ENCODE measurements at places on chromosomes 12 and 14.

DNA sequence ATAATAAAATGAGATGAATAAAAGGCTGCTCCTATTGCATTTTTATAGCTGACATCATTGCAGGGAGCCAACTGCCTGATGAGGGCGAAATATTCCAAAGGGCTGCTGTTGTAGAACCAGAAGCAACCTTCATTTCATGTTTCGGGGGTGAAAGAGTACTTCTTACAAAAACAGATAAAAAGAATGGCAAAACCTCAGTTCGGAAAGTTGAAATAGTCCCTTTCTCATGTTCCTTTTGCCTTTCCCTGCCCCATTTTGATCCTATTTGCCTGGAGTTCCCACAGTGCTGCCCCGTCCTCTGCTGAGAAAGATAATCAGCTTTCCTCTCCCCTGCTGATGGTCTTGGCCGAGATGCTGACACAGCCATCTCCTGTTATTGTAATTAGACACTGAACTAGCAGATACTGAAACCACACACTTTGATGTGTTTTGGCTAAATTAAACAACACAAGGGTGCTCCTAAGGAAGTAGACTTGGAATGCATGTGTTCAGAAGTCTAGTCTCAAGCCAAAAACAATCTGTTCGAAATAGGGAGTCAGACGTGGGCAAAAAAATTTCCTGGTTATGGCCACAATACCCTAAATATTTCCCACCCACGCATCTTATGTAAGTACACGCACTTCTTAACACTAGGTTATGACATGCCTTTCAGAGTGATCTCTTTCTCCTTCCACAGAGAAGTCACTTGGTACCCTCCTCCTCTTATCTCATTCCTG, 117.2 kb downstream of the PPM1H start:
- no peak for DNase-seq

DNA sequence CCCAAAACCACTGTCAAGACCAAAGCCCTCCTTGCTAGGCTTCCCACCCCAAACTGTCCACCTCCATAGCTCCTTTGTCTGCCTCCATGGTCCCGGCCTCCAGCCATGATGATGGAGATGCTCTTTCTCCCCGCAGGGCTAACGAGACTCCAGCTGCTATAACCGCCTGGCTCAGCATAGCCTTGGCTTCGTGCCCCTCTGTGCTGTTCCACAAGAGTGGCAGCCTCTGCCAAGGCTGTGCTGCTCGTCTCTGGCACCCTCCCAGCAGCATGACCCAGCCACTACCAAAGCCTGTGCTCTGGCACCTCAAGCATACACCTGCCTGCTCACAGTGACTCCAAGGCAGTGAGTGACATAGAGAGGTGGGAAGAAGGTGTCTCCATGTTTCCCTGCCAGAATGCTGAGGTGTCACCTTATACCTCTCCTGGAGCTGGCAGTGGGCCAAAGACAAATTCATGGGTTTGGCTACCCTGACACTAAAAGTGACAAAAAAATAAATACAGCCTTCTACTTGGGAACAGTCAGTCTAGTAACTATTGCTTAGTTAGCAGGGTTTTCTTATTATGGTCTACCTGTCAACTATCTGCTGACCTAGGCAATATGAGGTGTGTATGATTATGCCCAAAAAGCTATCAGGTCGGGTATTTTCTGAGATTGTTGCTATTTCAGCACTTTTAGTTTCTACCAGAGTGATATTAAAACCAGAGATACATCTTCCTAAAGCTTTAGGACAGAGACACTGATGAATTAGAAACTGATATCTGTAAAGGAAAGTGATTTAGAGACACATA, 16.1 kb upstream of the KRT73 start:
- peak; percentile 49 for DNase-seq

DNA sequence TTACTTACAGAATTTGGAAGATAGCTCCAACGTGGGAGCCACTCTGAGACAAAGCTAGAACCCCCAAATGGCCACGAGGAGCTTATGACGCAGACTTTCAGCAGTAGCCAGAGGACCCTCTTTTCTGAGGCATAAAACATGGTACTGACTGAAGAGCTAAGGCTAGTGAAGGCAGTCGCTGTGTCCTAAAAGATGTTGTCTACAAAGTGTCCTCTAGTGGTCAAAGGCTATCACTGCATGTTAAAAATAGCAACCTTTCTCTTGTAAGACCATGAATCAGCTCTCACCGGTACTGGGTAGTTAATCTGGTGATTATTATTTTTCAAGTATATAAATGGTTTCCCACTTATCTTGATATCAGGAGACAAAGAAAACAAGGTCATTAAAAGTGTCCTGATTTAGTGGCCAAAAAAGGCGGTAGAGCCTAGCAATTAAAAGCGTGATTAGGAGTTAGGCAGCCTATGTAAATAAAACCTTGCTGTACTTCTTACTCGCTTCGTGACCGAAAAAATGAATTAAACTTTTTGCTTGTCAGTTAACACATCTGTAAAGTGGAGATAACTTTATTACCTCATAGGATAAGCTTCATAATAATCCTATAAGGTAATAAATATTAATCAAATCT, 47.0 kb upstream of the LGR5 start:
- DNase-seq: no peak

GRCh38 chr12:31020385-31021166, 53.1 kb upstream of the DDX11 start:
- DNase-seq: peak; percentile 29

DNA sequence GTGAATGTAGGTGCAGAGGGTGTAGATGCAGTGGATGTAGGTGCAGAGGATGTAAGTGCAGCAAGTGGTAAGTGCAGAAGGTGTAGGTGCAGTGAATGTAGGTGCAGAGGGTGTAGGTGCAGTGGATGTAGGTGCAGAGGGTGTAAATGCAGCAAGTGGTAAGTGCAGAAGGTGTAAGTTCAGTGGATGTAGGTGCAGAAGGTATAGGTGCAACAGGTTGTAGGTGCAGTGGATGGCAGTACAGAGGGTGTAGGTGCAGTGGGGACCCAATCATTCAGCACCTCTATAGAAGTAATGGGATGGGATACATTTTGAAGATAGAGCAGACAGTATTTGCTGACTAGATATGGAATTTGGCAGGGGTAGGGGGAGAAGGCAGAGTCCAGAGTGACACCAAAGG, 85.0 kb downstream of the HECTD4 start:
- DNase-seq: no peak

DNA sequence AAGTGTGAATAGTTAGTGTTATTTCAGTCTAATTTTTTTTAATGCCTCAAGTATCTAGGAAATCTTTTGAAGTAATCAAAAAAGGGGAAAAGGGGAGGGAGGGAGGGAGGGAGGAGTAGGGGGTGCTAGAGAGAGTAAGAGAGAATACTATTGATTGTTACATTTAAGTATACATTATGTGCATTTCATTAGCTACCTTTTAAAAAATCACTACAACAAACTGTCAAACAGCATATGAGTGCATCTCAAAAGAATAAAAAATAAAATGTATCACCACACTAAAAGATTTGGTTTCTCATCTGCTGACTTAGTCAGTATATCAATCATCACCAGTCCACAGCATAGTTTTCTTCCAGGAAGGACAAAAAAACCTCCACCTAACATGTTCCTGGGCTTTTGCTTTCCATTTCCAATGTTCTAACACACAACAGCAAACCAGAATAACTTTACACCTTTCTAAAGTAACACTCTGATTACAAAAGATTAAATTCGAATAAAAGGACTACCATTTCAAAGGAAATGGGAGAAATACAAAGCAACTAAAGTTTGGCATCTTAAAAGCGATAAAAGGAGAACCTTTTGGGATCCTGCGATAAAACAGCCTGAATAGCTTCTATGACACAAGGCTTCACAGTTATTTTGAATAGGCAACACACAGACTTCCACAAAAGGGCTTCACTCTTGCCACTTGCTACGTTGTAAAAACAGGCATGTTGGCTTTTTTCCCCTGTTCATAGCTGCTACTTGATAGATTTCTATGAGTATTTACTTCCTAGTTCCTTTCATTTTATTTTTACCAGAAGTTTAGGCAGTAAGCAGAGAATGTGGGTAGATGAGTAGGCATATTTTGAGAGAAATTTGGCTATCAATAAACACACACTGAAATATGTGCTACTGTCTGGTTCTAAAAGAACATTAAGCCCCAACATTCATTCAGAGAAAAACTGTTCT, 160.9 kb downstream of the EPS8 start:
- DNase-seq: no peak

GRCh38 chr14:103453791-103454190, 68.6 kb downstream of the MARK3 start:
- DNase-seq: no peak

GRCh38 chr14:89258728-89259273, 158.2 kb downstream of the FOXN3 start:
- no peak for DNase-seq

DNA sequence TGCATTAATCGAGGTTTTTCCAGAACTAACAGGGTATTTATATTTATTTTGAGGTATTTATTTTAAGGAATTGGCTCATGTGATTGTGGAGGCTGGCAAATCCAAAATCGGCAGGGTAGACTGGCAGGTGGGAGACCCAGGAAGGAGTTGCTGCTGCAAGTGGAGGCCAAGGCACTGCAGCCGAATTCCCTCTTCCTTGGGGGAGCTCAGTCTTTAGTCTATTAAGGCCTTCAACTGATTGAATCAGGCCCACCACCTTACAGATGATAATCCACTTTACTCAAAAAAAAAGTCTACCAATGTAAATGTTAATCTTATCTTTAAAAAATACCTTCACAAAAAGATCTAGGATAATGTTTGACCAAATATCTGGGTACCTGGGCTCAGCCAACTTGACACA, 1.2 kb upstream of the OAS2 start:
- no peak for DNase-seq

- DNase-seq: no peak
Measured at GRCh38 chr14:100979780-100980179, 76.3 kb upstream of the RTL1 start.

GRCh38 chr14:79483477-79484388, 727.6 kb downstream of the DIO2 start:
- DNase-seq: no peak

- no peak for DNase-seq
Measured at GRCh38 chr14:68981539-68981976, 2.5 kb upstream of the ACTN1 start.

- peak; percentile 45 for DNase-seq
Measured at GRCh38 chr12:227286-227915, 13.4 kb upstream of the SLC6A12 start.

GRCh38 chr14:89524990-89525667, 108.1 kb upstream of the FOXN3 start:
- DNase-seq: no peak

DNA sequence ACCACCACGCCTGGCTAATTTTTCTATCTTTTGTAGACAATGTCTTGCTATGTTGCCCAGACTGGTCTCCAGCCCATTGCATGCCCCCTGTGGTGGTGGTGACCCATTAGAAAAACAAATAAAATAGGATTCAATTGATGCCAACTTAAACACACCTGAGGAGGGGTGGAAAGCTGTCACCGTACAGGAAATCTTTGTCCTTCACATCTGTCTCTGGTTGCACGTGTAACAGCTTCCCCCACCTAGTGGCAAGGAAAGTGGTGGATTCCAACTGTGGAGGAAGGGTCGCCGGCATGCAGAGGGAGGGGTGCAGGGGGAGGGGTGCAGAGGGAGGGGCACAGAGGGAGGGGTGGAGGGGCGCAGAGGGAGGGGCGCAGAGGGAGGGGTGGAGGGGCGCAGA, 26.1 kb upstream of the GPR68 start:
- no peak for DNase-seq

DNA sequence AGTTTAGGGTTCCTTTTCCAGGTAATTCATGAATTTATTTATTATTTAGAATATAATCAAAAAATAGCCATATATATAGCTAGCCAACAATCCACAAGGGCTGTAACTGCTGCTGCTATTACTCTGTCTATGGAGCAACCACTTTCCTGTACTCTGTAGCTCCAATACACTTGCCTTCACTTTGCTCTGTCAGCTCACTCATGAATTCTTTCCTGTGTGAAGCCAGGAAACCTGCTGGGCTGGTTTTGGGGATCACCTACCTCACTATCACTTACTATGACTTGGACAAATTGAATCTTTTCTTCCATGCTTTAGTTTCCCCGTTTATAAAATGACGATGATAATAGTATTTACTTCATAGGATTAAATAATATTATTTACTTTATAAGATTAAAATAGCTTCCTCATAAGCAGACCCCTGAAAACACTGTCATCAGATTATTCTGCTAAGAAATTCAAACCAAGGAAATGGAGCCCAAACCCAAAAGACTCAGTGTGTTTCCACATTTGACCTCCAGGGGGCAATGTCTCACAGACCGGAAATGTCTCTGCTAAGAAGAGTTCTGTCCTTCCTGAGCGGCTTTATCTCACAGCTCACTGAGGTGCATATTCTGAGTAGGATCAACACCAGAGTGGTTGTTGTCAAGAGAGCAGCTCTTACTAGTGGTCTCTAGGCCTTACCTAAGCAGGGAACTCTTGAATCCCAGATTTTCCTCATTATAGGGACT, 457.1 kb downstream of the DAD1 start:
- no peak for DNase-seq

DNA sequence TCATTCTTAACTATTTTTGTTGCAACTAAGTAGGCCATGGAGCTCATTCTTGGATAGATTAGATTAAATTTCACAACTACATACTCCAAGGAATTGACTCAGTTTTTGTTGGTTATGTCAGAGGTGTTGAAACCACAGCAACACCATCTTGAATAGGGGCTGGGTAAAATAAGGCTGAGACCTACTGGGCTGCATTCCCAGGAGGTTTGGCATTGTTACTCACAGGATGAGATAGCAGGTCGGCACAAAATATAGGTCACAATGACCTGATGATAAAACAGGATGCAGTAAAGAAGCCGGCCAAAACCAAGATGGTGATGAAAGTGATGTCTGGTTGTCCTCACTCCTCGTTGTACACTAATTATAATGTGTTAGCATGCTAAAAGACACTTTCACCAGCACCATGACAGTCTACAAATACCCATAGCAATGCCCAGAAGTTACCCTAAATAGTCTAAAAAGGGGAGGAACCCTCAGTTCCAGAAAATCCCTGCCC, 20.9 kb downstream of the DMAC2L start:
- DNase-seq: no peak

- DNase-seq: no peak
Measured at GRCh38 chr12:104750061-104750460, 208.0 kb downstream of the SLC41A2 start.

DNA sequence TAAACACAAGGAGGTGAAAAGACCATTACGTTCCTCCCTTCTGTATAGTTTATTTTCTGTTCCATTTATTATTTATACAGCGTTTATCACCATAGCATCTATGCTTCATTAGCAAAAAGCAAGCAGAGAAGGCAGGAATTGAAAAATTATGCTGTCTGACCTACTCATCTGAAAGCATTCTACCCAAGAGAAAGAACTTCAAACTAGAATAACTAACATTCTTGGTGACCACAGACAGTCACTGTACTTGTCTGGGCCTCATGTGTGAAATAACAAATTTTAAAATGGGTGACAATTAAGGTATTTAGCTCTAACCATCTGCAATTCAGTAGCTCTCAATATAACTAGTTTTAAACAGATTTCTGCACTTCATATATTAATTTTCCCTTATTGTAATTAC, 29.3 kb upstream of the PDE3A start:
- no peak for DNase-seq

- DNase-seq: no peak
Measured at GRCh38 chr12:50562520-50563433, 58.0 kb downstream of the DIP2B start.
